ENCODE measurements at places on chromosomes 3 and 15. TPM values are rescaled to one million over a fixed set of nuclear protein-coding genes. Genes with fewer than 3 reads are reported as not detected.

The CCR2 gene
- total RNA-seq = 2.0 TPM

GRCh38 chr3:123696808-123697207, 112.0 kb upstream of the HACD2 start:
- peaks cover 9% of the 10 kb centered on the region for H3K4me1 ChIP-seq
- H3K27me3 ChIP-seq = no peaks in the 10 kb centered on the region
- H3K4me3 ChIP-seq = peak overlapping the region; percentile 53
- no peak for DNase-seq

GRCh38 chr3:134707908-134708597, 57.2 kb upstream of the KY start:
- H3K27me3 ChIP-seq = no peaks in the 10 kb centered on the region
- H3K27ac ChIP-seq = no peak overlapping the region

GRCh38 chr3:46695962-46696894, 2.7 kb upstream of the ALS2CL start:
- H3K4me1 ChIP-seq = peaks cover 9% of the 10 kb centered on the region
- no peaks in the 10 kb centered on the region for H3K36me3 ChIP-seq
- peak overlapping the region; percentile 3 for H3K27ac ChIP-seq
- no peaks in the 10 kb centered on the region for H3K27me3 ChIP-seq

DNA sequence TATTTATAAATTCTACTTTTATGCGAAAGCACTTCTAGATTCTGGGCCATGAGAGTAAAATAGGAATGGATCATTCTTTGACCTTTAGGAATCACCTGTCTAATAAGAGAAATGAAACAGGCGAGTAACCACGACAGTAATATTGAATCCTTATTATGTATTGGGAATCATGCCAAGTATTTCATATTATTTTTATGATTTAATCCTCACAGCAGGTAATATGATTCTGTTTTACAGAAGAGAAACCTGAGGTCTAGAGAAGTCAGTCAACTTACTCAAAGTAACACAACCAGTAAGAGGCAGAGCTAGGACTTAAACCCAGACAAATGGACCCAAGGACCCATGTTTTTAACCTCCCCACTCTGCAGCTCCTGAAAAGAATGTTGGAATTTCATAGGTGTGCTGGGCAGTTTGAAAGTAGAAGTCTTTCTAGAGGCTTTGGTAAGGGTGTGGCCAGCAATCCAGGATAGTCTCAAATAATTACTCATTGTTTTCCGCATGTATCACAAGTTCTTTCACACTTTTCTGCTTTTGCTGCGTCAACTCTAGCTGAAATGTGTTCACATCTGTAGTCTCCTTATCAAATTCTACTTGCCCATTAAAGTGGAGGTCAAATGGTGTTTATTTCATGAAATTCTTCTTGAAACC, 181.7 kb downstream of the TPRG1 start:
- no peaks in the 10 kb centered on the region for H3K36me3 ChIP-seq
- no peaks in the 10 kb centered on the region for H3K4me1 ChIP-seq
- DNase-seq = no peak
- no peaks in the 10 kb centered on the region for H3K27me3 ChIP-seq
- no peak overlapping the region for H3K4me3 ChIP-seq
- H3K27ac ChIP-seq = no peak overlapping the region

GRCh38 chr3:188890572-188891270, 281.1 kb upstream of the TPRG1 start:
- H3K27ac ChIP-seq = no peak overlapping the region
- DNase-seq = no peak
- H3K4me3 ChIP-seq = no peak overlapping the region
- no peaks in the 10 kb centered on the region for H3K27me3 ChIP-seq

- no peak overlapping the region for H3K4me3 ChIP-seq
- no peaks in the 10 kb centered on the region for H3K4me1 ChIP-seq
- H3K27me3 ChIP-seq = no peaks in the 10 kb centered on the region
- H3K27ac ChIP-seq = no peak overlapping the region
- no peaks in the 10 kb centered on the region for H3K36me3 ChIP-seq
Observed at GRCh38 chr3:135762188-135762856, 203.2 kb upstream of the PPP2R3A start.

- no peaks in the 10 kb centered on the region for H3K4me1 ChIP-seq
- H3K36me3 ChIP-seq = no peaks in the 10 kb centered on the region
- DNase-seq = no peak
- no peak overlapping the region for H3K27ac ChIP-seq
- H3K27me3 ChIP-seq = no peaks in the 10 kb centered on the region
Observed at GRCh38 chr15:55970286-55970685, 23.1 kb downstream of the NEDD4 start.

DNA sequence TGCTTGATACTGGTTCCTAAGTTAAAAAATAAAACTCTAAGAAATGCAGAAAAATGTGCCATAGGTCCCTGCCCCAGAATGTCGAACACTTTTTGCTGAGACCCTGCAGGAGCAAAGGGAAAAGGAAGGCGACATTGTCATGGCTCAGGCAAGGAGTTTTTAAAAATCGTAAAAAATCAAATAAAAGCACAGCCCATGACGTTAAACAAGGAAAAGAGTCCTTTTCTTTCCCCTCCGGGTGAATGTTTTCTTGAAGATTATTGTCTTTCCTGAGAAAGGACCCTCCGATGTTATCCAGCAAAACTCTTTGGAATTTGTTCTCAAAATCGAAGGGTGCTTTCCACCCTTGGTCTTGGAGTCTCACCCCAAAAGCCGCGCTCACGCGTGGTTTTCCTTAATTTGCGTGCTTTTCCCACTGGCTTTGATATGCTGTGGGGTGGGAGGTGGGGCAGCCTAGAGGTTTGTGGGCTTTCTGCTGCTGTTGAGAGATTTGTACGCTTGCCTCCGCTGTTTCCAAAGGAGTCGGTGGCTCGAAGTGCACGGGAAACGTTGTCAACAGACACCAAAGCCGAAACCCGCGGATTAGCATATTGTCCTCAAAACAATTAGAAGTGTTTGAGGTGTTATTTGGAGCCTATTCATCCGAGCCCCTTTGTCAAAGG, 2.9 kb downstream of the SOX14 start:
- no peak overlapping the region for H3K4me3 ChIP-seq
- DNase-seq = no peak
- H3K27me3 ChIP-seq = peaks cover 99% of the 10 kb centered on the region
- H3K36me3 ChIP-seq = no peaks in the 10 kb centered on the region

GRCh38 chr3:117427081-117427480, 717.5 kb downstream of the TUSC7 start:
- no peaks in the 10 kb centered on the region for H3K36me3 ChIP-seq
- H3K4me3 ChIP-seq = no peak overlapping the region
- no peaks in the 10 kb centered on the region for H3K4me1 ChIP-seq

GRCh38 chr3:101950510-101950909, 101.2 kb downstream of the NFKBIZ start:
- H3K4me3 ChIP-seq = no peak overlapping the region
- H3K36me3 ChIP-seq = no peaks in the 10 kb centered on the region
- H3K27ac ChIP-seq = peak overlapping the region; percentile 77
- no peaks in the 10 kb centered on the region for H3K27me3 ChIP-seq
- H3K4me1 ChIP-seq = no peaks in the 10 kb centered on the region
- DNase-seq = no peak

GRCh38 chr3:72310419-72311380, 525.8 kb upstream of the PROK2 start:
- no peaks in the 10 kb centered on the region for H3K4me1 ChIP-seq
- no peaks in the 10 kb centered on the region for H3K36me3 ChIP-seq
- peak overlapping the region; percentile 32 for H3K4me3 ChIP-seq

The PYGO1 gene
- total RNA-seq = 8.5 TPM

All from breast epithelium (tissue), 4 donors.